Stimulated activated CD4-positive, alpha-beta T cell treated with anti-CD3 and anti-CD28 coated beads, Interleukin-12 subunit alpha, Interleukin-12 subunit beta, amount 100 ng/mL, for 24 hours (primary cell): ENCODE measurements at places on chromosomes 12 and 14.

DNA sequence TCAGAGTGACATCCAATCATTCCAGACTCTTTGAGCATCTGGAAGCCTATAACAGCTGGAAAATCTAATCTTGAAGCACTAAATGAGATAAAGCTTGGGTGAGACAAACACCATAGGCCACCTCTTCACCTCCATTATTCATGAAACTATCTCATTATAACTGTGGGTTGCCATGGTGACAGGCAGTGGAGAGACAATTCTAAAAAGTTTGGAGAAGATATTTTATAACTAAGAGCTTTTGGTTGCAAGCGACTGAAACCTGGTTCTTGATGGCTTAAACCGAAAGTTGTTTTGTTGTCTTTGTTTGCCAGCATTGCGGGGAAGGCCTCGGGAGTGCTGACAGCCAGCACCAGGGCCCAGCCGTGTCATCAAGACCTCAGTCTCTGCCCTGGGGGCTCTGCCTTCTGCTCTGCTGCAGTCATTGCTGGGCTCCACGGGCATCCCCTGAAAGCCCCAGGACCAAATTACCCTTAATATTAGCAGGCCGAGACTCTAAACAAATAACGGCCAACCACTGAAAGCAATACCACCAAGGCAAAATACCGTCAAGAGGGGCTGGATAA is 353.6 kb upstream of the SFSWAP start:
- DNase-seq = no peak

DNA sequence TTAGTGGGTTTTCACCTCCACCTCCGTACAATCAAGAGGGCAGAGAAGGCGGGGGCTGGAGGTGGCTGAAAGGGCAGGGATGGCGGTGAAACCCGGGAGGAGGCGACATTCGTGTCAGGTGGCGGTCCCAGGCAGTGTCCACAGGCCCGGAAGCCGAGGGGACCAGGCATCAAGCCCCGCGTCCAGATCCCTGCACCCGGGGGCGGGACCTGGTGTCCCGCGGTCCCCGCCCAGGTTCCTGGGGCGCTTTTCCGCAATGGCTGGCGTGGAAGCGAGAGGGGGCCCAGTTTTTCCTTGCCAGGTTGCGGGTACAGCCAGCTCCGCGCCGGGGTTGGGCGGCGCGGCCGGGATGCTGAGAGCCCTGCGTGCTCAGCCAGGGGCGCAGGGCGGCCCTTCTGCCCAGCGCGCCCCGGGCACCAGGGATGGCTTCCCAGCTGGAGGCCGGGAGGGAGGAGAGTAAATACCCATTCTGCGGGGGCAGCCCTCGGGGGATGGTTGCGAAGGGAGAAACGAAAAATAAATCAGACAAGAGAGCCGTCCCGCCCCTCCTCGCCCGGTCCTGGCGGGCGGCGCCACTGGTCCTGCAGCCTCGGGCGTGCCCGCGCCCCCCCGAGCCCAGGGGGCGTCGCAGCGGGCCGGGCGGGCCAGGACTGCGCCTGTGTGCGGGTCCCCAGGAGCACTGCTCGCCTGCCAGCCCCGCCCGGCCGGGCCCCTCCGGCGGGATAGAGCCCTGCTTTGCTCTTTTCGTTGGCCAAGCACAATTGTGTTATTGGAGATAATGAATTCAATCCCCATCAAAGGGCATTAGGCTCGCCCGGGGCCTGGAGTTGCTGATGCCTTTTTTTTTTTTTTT is 11.5 kb downstream of the FOXA1 start:
- no peak for DNase-seq

GRCh38 chr14:100815478-100816285 is 10.2 kb upstream of the MEG3 start:
- DNase-seq = no peak

- DNase-seq = no peak
Observed at GRCh38 chr12:72777806-72778205, 505.6 kb downstream of the TRHDE start.

- DNase-seq = no peak
Observed at GRCh38 chr12:9867531-9867930, 1.6 kb downstream of the CLEC2B start.

- DNase-seq = no peak
Observed at GRCh38 chr12:6226679-6227051, 26.5 kb downstream of the CD9 start.

GRCh38 chr12:89347325-89347829 is 4.9 kb downstream of the DUSP6 start:
- no peak for DNase-seq

GRCh38 chr14:89746654-89747053 is 207.9 kb downstream of the EFCAB11 start:
- no peak for DNase-seq

- DNase-seq = no peak
Observed at GRCh38 chr12:56020423-56021184, at the start of gene IKZF4. Gene IKZF4, plus strand, starts transcription at chr12:56021043. Its CDS starts 451 bp downstream, at chr12:56021494.

- DNase-seq = no peak
Observed at GRCh38 chr14:74501135-74501614, 7.6 kb downstream of the ISCA2 start.

DNA sequence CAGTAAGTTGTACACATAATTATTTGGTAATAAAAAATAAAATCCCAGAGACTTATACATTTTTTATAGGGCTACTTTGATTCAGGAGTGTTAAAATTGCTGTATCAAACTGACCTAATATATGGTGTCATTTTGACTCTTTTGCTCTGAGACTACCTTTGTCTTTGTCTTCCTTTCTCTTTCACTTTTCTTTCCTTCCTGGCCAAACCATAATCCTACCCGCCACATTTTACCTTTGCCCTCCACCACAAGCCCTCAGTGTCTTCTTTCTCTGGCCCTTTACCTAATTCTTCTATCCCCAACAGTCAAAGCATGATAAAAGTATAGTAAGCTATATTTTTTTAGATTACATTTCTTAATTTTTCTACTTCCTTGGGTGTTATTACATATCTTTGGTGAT is 62.0 kb downstream of the CAND1 start:
- DNase-seq = no peak

- DNase-seq = peak; percentile 11
Observed at GRCh38 chr14:88667555-88668273, 104.9 kb downstream of the ZC3H14 start.

DNA sequence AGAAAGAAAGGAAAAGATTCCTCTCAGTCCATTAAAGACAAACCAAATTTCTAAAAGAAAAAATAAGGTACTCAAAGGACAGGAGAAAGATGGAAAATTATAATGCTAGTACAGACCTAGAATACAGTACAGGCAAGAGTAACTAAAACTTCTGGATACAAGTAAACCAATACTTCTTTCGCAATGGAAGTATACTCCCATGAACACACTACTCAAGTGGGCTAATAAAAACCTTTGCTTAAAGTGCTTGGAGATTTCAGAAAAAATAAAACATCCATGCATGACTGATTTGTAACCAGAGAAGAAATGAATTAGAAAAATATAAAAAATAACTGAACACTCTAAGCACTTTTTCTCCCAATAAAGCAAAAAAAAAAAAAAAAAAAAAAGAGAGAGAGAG is 3.5 kb downstream of the ZBTB25 start:
- no peak for DNase-seq

DNA sequence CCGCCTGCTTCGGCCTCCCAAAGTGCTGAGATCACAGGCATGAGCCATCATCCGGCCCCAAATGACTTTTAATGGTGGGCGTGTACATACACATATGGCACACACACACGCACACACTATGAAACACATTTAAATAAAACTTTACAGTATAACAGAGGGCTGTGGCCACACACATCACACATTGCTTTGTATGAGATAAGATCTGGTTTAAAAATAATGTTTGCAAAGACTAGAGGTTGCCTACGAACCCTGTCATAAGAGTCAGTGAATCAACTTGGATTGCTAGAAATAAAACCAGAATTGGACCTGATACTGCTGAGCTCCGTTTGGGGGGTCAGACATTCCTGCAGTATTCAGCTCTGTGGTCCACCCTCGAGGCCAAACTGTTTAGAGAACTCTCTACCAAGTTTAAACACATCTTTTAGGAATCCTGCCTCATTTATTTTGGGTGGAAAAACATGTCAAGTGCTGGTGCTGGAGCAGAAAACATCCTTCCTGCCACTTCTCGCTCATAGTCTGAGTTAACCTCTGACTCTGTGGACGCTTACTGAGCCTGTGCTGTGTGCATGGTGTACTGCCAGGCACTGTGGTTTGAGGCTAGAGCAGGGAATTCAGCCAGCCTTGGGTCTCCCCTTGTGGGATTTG is 47.8 kb upstream of the EML1 start:
- DNase-seq = no peak

DNA sequence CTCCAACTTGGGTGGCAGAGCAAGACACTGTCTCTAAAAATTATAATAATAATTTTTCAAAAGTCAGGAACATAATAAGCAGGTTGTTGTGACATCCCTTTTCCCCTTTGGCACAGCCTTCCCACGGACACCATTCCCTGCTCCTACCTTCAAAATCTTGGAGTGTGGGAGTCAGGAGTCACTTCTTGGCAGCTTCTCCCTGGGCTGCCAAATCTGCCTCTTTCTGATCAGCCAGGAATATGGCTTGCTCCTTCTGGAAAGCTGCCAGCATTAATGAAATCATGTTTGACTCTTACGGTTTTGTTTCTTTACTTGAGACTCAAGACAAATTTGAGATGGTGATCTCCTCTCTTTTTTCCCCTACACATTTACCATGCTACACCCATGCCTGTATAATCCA is 391.4 kb upstream of the SYT1 start:
- DNase-seq = no peak

GRCh38 chr12:100871195-100871734 is 76.7 kb downstream of the ANO4 start:
- DNase-seq = no peak

- DNase-seq = no peak
Observed at GRCh38 chr14:94691660-94692034, 78.3 kb downstream of the GSC start.

DNA sequence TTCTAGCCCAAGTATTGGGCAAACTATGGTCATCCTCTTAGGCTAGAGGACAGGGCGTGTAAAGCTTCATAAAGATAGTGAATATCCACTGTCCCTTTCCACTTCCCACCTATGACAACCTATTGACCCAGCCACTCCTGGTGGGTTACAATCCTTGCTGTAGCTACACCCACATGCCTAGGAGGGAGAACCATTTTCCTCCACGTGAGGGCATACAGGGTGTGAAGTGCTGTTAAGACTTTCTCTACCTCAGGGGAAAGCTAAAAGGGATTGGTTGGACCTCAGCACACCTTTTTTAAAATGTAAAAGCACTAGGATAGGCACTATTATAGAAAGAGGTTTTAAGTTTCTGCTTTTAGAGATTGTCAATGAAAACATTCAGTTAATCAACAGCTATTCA is 124.4 kb downstream of the TPH2 start:
- no peak for DNase-seq

- no peak for DNase-seq
Observed at GRCh38 chr14:105470350-105471296, 4.0 kb upstream of the CRIP2 start.

DNA sequence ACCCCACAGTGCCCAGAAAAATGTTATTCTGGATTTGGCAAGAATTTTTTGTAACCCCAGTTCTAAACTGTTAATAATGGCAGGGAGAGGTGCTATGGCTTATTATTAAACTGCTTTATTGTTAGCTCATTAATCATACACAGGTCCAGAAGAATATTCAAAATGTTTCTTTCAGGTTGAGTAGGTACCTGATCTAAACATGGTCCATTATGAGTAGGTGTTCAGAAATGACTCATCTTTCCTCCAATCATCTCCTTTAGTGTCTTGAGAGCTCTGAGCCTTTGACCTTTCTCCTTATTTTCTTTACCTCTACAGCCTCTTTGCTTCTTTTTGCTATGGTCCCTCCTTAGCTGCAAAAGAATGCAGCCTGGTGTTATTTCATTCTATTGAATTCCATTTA is 211.0 kb upstream of the GARIN6 start:
- no peak for DNase-seq

- no peak for DNase-seq
Observed at GRCh38 chr12:25960961-25961360, 2.5 kb downstream of the RASSF8 start.

- no peak for DNase-seq
Observed at GRCh38 chr12:93793007-93793406, 115.8 kb downstream of the CRADD start.

DNA sequence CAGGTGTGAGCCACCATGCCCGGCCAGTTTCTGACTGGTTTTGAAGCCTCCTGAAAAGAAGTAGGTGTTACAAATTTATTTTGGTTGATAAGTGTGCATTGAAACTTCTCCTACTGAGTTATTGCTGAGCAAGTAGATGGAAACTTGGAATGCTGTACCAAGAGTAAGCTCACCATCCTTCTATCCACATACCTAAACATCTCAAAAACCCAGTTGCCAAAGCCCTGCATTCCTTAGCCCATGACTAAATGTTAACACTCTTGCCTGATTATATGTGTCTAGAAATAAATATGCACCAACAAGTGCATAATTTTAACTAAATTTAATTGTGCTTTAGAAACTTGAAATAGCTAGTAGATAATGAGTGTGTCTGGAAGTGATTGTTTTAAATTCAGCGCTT is 357.8 kb downstream of the DUSP6 start:
- DNase-seq = no peak

DNA sequence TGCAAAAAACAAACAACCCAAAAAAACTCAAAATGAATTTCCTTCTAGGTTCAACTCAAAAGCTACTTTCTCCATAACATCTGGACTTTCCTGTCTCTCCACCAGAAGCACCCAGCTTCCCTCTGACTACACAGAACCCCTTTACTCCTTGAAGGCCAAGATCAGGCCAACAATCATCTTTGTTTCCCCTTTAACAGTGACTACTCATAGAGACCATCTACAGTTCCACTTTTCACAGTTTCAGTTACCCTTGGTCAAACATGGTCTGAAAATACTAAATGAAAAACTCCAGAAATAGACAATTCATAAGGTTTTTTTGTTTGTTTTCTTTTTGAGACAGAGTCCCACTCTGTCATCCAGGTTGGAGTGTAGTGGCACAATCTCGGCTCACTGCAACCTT is 11.8 kb downstream of the GCH1 start:
- no peak for DNase-seq

GRCh38 chr14:92956961-92957360 is 34.0 kb downstream of the CHGA start:
- DNase-seq = no peak

DNA sequence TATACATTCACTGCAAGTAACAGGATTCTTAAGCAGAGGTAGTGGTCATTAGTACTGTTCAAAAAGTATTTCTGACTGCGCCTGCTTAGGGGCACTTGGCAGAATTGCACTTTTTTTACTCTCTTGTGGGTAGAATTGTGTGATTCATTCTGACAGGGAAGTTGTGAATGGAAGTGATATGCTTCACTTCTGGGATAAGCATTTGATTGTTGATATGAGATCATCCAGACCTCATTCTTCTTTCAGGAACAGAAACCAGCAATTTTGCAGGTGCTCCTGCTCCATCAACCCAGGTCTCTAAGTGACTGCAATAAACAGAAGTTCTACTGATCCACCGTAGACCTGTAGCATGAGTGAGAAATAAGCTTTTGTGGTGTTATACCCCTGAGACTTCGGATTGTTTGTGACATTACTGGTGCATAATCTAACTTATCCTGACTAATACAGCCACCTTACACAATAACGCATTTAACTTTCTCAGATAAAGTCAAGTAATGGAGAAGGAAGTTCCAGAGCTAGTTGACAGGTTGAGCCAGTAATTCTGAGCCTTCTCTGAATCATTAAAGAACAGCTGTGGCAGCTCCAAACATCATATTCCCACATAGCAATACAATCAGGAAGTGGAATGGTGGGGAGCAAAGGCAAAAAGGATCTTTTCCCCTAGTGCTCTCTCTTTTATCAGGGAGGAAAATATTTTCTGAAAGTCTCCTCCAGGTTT is 387.9 kb downstream of the SYT1 start:
- no peak for DNase-seq

- no peak for DNase-seq
Observed at GRCh38 chr14:37493606-37494005, 101.4 kb downstream of the FOXA1 start.
